ENCODE measurements at places on chromosomes 13 and 19. TPM values are rescaled to one million over a fixed set of nuclear protein-coding genes. Genes with fewer than 3 reads are reported as not detected.

DNA sequence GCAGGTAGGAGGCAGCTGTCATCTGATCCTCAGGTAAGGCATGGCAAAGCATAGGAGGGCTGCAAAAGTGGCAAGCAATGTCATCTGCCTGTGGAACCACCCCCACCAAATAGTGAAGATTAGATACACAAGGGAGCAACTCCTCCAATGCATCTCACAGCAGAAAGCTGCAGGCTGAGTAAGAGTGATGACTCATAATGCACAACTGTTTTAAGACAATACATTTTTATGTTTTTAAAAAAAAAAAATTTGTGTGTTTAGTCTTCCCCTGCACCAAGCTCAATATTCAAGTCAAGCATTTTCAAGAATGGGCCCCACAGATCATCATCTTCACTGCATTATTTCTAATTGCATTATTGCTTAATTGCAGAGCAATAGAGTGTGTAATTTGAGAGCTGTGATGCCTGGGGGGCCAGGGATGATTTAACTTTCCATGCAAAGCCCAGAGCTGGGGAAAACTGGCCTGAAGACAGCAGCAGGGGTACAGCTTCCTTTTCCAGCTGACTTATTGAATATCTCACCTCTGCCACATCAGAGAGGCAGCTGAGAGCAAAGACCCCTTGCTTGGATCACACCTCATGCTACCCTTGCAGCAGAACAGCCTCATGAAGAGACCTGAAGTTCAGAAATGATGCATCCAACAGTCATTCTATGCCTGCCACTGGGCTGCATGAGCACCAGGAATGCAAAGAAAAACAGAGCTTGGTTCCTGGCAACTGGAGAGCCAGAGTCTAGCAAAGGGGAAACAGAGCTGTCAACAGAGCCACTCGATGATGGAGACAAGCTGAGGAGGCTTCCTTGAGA lies 22.7 kb upstream of the POP4 start:
- no peaks in the 10 kb centered on the region for H3K36me3 ChIP-seq
- no peak overlapping the region for H3K27ac ChIP-seq
- DNase-seq = no peak
- H3K4me1 ChIP-seq = peaks cover 25% of the 10 kb centered on the region
- H3K4me3 ChIP-seq = no peak overlapping the region

DNA sequence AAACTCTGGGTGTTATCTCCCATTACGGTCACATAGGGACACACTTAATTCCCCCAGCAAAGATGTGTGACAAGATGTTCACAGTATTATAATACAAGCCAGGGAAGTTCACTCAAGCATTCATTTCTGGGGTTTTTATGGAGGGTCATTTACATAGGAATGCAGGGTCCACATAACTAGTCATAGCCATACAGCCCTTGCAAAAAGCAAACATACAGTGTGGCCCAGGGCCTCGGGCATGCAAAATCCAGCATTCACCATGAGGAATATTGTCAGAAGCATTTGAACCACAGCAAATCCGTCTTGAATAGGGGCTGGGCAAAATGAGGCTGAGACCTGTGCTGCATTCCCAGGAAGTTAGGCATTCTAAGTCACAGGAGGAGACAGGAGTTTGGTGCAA lies 13.0 kb upstream of the ZNF460 start:
- no peak for DNase-seq
- H3K4me3 ChIP-seq = no peak overlapping the region
- no peak overlapping the region for H3K27ac ChIP-seq
- H3K36me3 ChIP-seq = peaks cover 24% of the 10 kb centered on the region
- no peaks in the 10 kb centered on the region for H3K4me1 ChIP-seq

GRCh38 chr13:106532111-106532929 lies 3.1 kb downstream of the EFNB2 start:
- no peak overlapping the region for H3K27ac ChIP-seq
- H3K27me3 ChIP-seq = peaks cover 55% of the 10 kb centered on the region
- H3K4me1 ChIP-seq = peaks cover 19% of the 10 kb centered on the region
- no peak for DNase-seq

GRCh38 chr19:919199-920050 lies 2.3 kb downstream of the KISS1R start:
- peak; percentile 39 for DNase-seq
- H3K4me1 ChIP-seq = peaks cover 30% of the 10 kb centered on the region
- H3K27ac ChIP-seq = no peak overlapping the region
- H3K27me3 ChIP-seq = peaks cover 10% of the 10 kb centered on the region

DNA sequence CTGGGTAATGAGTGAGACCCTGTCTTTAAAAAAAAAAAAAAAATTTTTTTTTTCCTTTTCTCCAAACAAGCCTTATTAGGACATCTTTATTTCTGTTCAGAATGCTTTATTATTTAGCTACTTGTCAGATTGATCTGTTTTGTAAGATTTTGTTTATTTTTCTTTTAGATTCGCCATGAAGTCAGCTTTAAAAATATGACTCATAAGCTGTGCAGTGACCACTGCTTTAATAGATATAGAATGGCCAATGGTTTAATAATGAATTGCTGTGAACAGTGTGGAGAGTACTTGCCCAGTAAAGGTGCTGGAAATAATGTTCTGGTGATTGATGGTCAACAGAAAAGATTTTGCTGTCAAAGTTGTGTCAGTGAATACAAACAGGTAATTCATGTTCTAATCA lies 47.7 kb downstream of the ZMYM2 start:
- no peak overlapping the region for H3K4me3 ChIP-seq
- H3K4me1 ChIP-seq = peaks cover 8% of the 10 kb centered on the region

- H3K4me3 ChIP-seq = no peak overlapping the region
- H3K36me3 ChIP-seq = peaks cover 82% of the 10 kb centered on the region
- no peaks in the 10 kb centered on the region for H3K27me3 ChIP-seq
- peaks cover 17% of the 10 kb centered on the region for H3K4me1 ChIP-seq
- H3K27ac ChIP-seq = no peak overlapping the region
Measured at GRCh38 chr13:42307461-42307860, 35.5 kb downstream of the AKAP11 start.

The LRRC8E gene
- total RNA-seq = not detected

The CAPN12 gene
- total RNA-seq = 24.9 TPM

Measured in activated CD4-positive, alpha-beta memory T cell treated with anti-CD3 and anti-CD28 coated beads, Interleukin-2, amount 10 ng/mL, durations not matched to agents 7 days and 5 days (primary cell).